ENCODE measurements at places on chromosomes 11 and 22.

DNA sequence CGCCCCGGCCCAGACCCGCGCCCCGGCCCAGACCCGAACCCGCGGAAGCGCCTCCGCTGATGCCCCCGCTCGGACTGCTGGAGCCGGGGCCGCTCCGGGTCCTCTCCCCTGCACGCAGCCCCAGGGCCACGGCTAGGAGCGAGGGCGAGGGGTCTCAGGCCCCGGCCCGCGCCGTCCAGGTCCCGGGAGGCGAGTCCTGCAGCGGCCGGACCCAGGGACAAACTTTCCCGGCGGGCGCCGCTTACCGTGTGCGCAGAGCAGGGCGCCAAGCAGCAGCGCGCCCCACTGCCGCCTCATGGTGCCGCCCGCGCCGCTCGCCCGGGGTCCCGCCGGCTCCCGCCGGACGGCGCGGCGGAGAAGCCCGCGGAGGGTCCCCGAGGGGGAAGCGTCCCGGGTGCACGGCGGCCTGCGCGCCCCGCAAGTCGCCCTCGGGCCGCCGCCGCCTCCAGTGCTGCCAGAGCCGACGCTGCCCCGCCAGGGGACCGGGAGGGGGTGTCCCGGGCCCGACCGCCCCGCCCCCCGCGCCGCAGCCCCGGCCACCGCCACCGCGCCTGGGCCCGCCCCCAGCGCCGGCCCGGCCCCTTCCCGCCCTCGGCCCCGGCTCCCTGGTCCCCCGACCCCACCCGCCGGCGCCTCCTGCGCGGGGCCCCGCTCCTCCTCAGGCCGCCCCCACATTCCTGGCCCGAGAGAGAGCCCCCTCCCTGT, at the start of gene LRP4:
Gene LRP4 (minus strand): TSS at position 468 of the 705 bp plus-strand sequence. CDS start 171 bp downstream, at position 297.
- peak; percentile 59 for DNase-seq

DNA sequence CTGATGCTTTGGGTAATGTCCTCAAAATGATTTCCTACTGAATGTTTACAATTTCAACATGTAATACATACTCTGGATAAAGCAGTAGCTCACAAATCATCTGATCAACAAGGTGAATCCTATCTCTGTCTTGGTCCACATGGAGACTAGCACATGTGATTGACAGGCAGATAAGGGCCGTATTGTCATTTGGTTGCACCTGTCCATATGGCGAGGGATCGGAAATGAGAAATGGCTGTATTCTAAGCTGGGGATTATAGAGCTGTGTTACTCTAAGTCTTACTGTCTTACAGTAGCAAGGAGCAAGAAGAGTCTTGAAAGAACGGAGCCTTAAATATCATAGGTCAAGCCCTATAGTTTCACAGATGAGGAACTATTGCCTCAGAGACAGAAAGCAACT, 55.7 kb downstream of the APIP start:
- DNase-seq = no peak

- no peak for DNase-seq
These were observed 49.6 kb downstream of the BARX2 start for GRCh38 chr11:129425214-129425613.

DNA sequence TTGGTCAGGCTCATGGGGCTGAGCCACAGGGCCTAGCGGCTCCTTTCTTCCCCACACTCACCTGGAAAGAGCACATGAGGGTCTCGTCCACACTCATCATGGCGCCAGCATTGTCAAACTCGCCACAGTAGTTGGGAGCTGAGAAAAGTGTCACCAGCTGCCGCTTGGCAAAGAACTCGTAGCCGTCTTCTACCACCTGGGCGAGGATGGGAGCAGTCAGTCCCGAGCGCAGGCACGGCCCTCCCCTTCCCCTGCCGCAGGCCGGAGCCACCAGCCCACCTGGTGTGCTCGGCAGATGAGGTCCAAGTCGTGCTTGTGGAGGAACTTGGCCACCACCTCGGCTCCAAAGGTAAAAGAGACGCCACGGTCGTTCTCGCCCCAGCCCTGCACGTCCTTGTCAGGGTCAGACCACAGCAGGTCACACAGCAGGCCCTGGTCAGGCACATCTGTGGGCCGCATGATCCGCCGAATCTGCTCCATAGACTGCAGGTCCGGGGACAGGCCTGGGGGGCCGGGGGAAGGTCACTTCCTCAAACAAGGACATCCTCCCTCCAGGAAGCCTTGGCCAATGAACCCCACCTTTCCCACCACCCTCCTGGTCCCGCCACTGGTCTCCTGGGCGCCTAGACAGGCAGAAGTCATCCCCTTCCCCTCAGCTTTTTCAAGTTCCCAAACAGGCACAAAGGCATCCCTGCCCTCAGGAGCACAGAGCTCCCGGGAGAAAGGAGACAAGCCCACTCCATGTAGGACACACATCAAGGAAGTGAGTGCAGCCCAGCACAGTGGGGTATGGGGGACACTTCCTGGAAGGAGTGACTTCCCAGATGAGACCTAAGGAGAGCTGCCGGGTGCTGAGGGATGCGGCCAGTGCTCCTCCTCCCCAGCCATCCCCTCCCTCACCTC, 2.7 kb downstream of the PPP1CA start:
- no peak for DNase-seq

- DNase-seq = no peak
These were observed 2.6 kb downstream of the MRGPRF start for GRCh38 chr11:69010361-69010891.

DNA sequence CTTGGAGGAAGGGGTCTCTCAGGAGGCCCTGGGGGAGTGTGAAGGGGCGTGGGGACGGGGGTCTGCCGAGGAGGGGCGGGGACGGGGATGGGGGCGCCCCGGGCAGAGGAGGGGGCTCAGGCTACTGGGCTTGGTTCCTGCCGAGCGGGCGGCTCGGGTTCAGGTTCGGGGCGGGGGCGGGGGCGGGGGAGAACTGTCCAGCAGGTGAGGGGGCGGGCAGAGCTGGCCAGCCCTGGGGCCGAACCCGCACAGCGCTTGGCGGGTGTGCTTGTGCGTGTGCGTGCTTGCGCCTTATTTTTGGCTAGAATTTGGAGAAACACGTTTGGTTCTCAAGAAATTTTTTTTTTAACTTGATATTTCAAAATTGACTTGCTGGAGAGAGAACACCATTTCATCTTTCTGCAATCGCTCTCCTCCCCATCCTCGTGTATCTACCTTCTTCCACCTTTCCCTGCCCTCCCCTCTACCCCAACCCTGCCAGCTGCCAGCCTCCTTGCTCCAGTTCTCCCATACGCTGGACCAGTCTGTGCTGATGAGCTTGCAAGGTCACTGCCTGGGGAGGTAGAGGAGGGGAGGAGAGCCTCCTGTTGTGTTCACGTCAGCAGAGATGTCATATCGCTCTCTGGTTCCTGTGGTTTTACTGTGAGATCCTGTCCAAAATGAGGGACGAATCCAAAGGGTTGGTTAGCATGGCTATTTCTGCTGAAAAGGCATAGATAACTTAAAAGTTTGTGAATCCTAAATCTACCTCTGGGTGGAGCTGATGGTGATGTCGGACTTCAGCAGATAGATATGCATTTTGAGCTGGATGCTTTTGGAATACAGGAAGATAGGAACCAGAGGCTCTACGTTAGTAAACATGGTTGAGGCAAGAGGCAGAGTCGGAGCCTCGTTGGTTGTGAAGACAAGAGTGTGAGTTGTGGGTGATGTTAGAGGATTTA, 668 bp downstream of the MADD start:
- DNase-seq = no peak

- no peak for DNase-seq
These were observed 2.5 kb upstream of the EIF4ENIF1 start for GRCh38 chr22:31492151-31492550.

DNA sequence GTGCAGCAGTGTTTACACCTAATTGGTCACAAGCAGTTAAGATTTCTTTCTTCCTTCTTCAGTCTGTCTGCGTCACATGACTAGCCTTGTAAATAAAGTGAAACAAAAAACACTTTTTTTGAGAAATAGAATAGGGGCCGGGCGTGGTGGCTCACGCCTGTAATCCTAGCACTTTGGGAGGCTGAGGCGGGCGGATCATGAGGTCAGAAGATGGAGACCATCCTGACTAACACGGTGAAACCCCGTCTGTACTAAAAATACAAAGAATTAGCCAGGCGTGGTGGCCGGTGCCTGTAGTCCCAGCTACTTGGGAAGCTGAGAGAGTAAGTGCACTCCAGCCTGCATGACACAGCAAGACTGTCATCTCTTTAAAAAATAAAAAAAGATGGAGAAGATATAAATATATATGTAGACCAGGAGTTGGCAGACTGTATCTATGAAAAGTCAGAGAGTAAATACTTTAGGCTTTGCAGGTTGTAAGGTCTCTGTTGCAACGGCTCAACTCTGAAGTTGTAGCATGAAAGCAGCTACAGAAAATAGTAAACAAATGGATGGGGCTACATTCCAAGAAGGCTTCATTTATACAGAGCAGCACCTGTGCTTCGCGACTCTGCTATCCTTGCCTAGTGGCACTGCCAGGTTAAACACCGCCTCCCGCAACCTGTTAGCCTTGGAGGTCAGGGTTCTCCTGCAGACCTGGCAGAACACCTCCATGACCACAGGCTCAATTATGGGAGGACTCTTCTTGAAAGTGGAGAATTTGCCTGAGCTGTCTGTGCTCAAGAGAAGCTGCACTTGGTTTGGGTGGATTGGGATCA, 55.9 kb downstream of the PPP6R2 start:
- no peak for DNase-seq

GRCh38 chr11:108914981-108915380, 250.1 kb downstream of the DDX10 start:
- no peak for DNase-seq

GRCh38 chr22:27474112-27474571, 327.4 kb downstream of the MN1 start:
- no peak for DNase-seq

DNA sequence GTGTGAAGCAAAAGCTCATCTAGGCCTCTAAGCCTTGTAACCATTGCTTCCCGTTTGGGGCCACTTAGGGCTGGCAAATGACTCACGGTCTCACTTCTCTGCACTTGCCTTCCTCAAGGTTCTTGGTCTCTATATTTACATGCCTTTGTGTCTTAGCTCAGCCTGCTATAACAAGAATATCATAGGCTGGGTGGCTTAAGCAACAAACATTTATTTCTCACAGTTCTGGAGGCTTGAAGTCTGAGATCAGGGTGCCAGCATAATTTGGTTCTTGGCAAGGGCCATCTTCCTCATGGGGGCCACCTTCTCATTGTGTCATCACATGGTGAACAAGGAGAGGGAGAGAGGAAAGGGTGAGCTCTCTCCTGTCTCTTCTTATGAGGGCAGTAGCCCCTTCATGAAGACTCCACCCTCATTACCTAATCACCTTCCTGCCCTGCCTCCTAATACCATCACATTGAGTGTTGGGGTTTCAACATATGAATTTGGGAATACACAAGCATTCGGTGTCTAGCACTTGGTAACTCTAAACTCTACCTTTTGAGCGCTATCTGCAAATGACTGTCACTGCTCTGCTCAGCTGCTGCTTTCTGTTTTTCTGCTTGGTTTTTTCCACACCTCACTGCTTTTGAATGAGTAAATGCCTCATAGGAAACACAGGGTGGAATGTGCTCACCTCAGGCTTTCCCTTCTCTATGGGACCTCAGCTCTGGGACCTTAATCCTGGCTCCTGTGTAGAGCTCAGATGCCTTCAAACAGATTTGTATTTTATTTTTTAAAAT, 16.2 kb upstream of the ME3 start:
- no peak for DNase-seq

- no peak for DNase-seq
These were observed 14.7 kb downstream of the MGAT3 start for GRCh38 chr22:39471381-39472141.

GRCh38 chr11:128195057-128195751, 392.2 kb downstream of the ETS1 start:
- DNase-seq = peak; percentile 4

GRCh38 chr22:17191163-17191784, 28.0 kb downstream of the ADA2 start:
- no peak for DNase-seq

DNA sequence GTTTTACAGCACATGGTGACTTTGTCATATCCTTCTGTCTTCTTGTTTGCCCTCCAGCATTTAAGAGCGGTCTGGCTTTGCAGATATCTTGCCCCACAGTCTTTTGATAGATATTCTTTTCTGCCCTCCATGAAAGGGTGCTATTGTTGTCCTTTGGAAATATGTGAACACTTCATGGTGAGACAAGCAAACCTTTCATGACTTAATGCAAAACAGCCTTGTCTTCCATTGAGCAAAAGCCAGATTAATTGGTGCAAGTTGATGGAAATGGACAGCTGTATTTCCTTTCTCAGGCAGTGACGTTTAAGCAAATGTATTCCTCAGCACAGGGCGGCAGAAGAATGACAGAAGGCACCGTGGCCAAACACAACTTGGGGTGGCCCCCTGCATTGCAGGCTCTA, 4.4 kb downstream of the DCPS start:
- no peak for DNase-seq

GRCh38 chr22:43622886-43623285, 189.2 kb downstream of the EFCAB6 start:
- DNase-seq = no peak

DNA sequence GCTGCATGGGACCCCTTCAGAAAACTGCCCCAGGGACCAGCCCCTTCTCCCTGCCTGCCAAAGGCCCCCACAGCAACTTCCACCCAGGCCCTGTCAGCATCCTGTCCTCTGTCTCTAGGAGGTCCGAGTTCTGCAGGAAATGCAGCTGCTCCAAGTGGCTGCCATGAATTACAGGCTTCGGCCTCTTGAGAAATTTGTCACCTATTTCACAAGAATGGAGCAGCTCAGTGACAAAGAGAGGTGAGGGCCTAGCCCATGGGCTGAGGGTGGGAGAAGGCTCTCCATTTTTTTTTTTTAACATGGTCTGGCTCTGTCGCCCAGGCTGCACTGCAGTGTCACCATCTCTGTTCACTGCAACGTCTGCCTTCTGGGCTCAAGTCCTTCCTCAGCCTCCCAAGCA, 7.3 kb downstream of the RGL4 start:
- DNase-seq = no peak

DNA sequence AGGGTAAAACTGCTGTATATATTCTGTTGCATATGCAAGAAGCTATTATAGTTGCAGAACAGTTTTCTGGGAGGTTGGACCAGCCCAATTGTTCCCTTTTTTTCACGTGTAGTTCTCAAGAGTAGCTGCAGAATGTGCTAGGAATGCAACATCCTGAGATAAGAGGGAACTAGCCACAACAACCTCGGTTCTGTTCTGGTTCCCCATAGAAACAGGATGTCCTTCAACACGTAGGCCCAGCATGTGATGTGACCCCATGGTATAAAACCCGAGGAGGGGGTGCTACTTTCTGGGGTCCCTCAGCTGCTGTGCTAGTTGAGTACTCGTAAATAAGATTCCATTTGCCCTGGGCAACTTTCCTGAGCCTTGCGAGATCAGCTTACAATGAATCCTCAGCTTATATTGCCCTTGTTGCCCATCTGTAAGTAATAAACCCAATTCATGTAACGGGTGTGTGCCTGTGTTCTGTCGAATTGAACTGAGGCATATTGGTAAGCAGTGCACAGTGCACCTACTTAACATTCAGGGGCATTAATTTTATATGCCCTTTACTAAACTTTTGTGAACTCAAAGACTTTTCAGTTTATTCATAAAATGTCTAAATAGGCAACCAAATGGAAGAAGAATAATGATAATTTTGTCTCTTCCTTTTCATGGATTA, 23.0 kb upstream of the TRAF6 start:
- no peak for DNase-seq

GRCh38 chr22:39254789-39255298, 10.1 kb upstream of the PDGFB start:
- peak; percentile 83 for DNase-seq

GRCh38 chr11:124415356-124415923, 9.2 kb downstream of the OR8B4 start:
- DNase-seq = no peak

All from GM12891 (cell line).